ENCODE measurements at places on chromosomes 7 and 10. TPM values are rescaled to one million over a fixed set of nuclear protein-coding genes. Genes with fewer than 3 reads are reported as not detected.

Gene MACROH2A2
- total RNA-seq, result 44.4 TPM

Gene PON1
- total RNA-seq, result not detected

Gene BET1
- 17.8 TPM for total RNA-seq

Gene HNRNPH3
- total RNA-seq, result 29.1 TPM

Gene CRTAC1
- total RNA-seq, result not detected

Gene EPDR1
- total RNA-seq, result 3.9 TPM

Gene OR6V1
- total RNA-seq, result not detected

Gene CHAT
- not detected for total RNA-seq

Gene HMX3
- total RNA-seq, result not detected

Measured in airway epithelial cell (primary cell).